Activated naive CD4-positive, alpha-beta T cell treated with anti-CD3 and anti-CD28 coated beads, Interleukin-2, amount 50 U/mL, for 16 hours (primary cell): ENCODE measurements at places on chromosomes 7 and 10.

DNA sequence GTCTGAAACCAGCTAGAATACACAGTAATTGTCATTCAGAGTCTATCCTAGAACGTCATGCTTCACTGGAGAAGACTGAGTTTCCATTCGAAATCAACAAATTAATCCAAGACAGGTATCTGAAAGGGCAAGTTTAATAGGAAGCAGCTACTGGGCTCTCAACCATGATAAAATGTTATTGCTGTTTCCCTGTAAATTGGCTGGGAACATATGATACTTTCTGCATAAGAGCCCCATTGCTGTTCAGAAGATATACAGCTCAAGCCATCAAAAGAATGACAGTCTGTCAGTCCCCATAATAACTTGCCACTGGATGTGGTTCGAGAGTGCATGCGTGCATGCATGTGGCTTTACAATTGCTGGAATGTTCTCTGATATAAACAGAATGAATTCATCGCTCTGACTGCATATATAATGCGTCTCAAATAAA lies 129.0 kb downstream of the HIBADH start:
- no peak for DNase-seq

GRCh38 chr7:65978891-65979582 lies 3.0 kb downstream of the GUSB start:
- DNase-seq = no peak

DNA sequence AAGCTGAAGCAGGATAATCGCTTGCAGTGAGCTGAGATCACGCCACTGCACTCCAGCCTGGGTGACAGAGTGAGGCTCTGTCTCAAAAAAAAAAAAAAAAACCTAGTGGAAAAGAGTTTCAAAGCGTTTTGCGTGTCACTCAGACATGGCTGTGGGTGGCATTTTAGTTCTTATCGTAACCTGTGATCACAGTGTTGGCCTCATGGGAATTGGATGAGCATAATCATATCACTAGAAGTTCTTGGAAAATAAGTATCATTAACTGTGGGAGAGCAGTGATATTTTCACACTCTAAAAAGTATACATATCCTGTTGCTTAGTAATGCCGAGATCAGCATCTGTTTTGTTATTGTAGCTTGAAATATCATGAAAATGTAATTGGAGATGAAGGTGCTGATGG lies 92.6 kb downstream of the CREM start:
- peak; percentile 27 for DNase-seq

DNA sequence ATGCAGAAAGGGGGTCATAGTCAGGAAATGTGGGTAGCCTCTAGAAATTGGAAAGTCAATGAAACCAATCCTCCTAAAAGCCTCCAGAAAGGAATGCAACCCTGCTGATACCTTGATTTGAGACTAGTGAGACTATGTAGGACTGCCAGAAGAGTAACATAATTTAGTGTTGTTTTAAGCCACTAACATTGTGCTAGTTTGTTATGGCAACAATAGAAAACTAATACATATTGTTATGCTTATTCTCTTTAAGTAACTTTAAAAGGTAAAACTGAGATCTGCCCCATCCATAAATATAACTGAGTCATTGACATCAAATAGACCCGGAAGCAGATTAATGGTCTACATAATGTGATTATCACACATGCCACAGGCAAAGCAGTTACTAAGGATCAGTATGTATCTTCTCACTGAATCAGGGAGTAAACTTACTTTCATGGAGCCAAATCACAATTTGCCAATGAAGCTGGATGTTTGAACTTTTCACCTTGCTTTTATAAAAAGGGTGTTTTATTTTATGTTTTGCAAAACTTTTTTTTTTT lies 146.4 kb upstream of the TMEM106B start:
- DNase-seq = no peak

DNA sequence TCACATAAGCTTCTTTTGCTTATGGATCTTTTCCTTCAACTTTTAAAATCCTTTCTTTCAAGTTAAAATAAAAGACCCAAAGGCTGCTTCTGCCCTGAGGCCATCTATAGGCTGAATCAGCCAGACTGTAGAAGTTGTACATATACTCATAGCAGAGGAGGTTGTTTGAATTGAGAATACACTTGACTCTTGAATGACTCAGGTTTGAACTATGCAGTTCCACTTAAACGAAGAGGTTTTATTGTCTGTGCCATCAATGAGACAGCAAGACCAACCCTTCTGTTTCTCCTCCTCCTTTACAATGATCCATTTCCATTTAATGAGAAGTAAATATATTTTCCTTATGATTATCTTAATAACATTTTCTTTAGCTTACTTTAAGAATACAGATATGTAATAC lies 5.8 kb downstream of the ZNF365 start:
- no peak for DNase-seq

DNA sequence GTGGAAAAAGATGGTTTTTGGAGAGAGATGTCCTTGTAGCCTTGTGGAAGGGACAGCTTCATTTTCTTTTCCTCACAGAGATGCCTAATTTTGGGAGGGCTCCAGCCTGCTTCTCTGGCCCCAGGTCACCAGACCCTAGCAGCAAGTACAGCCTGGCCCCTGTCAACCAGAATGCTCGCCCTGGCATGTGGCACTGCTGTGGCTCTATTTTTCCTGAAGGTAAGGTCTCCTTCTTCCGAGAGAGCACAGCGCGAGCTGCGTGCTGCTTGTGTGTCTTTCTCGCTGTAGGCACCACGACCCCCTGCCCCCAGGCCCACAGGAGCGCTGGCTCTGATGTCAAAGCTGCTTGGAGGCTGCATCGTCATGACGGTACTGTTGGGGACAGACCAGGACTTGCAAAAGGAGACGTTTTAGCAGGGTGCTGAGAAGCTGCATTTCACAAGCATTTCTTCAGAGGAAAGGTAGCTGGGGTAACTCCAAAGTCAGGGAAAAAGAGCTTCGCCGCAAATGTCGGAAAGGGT lies 58.7 kb downstream of the CLEC2L start:
- DNase-seq = no peak

DNA sequence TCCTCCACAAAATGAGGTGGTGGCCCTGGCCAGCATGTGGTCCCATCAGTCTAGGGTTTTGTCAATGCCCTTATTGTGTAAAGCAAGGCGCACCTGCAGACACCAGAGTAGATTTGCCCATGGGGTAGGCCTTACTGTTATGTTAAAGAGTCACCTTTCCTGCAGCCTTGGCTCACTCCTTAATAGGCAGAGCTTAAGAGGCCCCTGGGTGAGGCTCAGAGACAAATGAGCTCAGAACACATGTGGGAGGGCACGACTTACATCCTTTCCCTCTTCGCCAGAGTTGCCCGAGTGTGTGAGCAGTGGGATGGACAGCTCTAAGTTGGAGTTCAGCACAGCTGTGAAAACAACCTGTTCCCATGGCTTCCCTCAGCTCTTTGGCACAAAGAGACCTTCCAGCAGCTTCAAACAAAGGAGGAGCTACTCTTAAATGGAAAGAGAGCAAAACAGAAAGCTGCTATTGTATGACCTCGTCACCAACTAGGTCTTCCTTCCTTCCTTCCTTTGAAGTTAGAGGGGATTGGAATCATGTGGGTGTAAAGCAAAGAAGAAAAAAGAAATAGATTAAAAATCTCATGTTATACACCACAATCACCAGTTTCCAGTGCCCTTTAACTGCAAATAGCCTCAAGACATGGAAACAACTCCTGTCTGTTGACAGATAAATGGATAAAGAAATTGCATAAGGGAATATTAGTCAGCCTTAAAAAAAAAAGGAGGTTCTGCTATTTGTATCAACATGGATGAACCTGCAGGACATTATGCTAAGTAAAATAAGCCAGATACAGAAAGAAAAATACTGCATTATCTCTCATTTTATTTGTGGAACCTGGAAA lies 11.9 kb upstream of the XPNPEP1 start:
- DNase-seq = peak; percentile 19

DNA sequence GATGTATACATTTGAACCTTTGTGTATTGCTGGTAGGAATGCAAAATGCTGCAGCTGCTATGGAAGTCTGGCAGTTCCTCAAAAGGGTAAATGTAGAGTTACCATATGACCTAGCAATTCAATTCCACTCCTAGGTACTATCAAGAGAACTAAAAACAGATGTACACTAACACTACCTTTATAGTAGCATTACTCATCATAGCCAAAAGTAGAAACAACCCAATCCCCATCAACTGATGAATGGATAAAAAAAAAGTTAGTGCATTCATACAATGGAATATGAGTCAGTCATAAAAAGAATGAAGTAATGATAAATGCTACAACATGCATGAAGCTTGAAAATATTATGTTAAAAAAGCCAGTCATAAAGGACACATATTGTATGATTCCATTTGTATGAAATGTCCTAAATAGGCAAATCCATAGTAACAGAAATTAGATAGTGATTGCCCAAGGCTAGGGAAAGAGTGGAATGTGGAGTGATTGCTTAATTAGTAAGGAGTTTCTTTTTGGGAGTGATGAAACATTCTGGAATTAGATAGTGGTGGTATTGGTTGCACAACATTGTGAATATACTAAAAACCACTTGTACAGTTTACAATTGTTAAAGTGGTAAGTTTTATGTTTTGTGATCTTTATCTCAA lies 96.4 kb upstream of the AOAH start:
- DNase-seq = no peak

GRCh38 chr10:43037942-43038782 lies 38.7 kb upstream of the RET start:
- no peak for DNase-seq
